ENCODE measurements at places on chromosomes 3 and 15.

GRCh38 chr3:43327582-43327979 is 41.2 kb downstream of the SNRK start:
- DNase-seq: no peak

DNA sequence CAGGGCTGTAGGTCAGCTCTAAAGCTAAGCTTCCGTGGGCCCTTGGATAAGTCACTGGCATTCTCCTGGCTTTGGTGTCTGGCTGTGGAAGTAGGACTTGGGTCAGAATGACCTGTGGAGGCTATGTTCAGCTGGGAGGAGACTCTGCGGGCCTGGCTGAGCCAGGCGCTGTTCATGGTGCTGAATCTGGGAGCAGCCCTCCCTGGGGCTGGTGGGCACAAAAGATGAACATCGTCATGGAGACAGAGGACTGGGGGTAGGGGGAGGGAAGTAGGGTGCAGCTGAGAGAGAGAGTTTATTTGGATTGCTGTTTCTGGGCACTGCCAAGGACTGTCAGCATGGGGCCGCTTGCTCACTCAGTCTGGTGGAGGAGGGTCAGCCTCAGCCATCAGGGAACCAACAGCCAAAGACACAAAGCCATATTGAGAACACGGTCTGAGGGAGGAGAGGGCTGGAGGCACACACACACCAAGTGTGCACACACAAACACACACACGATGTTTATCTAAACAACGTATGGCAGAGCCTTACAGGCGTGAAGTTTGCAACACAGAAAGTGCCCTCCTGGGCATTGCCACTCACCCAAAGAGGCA is 120.7 kb upstream of the LINGO1 start:
- DNase-seq: no peak

- no peak for DNase-seq
Observed at GRCh38 chr3:17315897-17316296, 426.5 kb downstream of the TBC1D5 start.

DNA sequence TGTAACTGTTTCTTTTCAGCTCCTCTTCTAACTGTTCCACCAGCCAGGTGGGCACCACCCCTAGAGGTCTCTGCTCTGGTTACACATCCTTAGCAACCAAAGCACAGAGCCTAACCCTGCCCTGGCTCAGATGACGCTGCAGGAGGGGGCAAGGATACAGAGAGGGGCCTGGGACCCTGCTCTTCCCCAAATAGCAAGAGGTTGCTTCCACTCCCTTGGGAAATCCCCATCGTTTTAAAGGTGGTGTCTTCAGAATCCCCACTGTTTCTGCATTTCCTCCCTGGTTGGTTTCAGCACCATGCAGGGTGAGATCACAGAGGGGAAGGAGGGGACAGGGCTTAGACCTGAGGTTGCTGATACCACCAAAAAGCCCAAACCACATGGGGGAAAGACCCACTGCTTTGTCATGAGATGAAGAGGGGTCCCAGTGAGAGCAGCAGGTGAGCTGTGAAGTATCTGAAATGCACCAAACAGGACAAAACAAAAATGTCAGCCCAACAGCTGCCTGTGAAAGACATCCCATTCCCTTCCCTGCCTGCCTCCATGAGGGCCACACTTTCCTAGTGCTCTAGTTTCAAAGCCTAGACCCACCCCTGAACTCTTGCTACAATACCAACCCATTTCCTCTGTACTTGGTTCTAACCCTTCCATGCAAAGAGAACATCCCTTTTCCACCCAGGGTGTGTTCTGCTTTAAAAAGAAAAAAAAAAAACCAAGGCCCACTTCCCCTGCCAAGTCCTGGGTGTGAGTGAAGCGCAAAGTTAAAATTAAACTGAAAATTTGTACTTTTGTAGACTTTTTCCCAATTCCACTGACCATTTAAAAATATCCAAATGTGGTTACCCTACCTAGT is 29.0 kb downstream of the ANP32A start:
- no peak for DNase-seq

DNA sequence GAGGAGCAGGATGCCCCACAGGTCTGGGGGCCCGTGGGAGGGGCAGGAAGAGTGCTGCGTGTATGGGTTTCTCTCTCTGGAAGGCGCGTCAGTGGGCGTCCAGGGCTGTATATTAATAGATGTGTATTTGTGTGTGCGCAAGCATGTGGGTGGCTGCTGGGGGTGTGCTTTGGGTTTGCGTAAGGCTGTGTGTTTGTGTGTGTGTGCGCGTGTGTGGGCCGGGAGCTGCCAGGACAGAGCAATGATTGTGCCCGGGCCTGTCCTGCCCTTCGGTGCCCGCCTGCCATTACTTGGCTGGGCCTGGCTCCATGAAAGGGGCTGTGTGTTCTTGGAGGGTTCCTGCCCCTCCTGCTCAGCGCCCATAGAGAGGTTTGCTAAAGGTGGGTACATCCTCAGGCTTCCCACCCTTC is 16.3 kb downstream of the CSPG4 start:
- DNase-seq: no peak
